ENCODE measurements at places on chromosomes 6 and 20.

DNA sequence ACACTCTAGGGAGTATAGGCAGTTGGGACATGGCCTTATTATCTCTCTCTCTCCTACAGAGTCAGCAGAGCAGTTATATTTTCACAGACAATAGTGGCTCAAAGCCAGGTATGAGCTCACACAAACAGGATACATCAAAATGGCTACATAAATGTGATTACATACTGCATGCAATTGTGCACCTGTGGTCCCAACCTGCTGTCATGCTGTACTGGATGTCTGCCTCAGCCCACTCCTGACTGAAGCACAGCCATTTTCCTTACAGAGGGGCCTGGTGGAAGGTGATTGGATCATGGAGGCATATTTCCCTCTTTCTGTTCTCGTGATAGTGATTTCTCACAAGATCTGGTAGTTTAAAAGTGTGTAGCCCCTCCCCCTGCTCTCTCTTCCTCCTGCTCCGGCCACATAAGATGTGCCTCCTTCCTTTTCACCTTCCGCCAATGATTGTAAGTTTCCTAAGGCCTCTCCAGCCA, 37.0 kb upstream of the SAMHD1 start:
- DNase-seq = no peak

DNA sequence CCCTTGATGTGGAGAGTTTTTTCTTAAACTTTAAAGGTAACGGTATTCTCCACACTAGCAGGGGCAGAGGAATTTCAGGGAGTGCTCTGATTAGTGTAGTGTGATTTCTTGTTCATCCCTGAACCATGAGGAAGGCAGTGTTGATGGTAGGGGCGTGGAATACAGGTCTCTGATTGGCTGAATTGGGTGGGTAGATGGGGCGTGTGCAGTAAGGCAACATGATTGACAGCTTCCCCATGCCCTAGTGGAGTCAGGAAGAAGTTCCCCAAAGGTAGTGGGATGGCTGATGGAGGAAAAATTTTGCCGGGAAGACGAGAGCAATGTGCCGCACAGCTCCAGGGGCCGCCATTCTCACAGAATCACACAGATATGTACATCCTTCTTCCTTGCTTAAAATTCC, 97.4 kb upstream of the SALL4 start:
- DNase-seq = no peak

- DNase-seq = no peak
Measured at GRCh38 chr6:9467741-9468140, 947.1 kb downstream of the TFAP2A start.

DNA sequence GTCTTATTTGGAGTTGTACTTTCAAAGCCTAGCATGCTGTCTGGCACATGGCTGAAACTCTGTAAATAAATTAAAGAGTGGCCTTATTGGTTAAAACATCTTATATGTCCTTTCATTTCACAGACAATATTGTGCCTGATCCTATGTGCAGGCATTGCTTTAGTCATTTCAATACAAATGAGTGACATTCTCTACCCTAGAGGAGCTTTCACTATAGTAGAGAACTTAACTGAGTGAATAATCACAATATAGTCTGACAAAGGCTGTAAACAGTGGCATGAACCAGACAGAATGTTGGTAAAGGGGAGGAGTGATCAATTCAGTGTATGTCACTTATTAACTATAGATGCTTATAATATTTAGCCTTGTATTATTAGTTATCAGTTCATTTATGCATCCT, 481.8 kb downstream of the TFAP2B start:
- DNase-seq = no peak

DNA sequence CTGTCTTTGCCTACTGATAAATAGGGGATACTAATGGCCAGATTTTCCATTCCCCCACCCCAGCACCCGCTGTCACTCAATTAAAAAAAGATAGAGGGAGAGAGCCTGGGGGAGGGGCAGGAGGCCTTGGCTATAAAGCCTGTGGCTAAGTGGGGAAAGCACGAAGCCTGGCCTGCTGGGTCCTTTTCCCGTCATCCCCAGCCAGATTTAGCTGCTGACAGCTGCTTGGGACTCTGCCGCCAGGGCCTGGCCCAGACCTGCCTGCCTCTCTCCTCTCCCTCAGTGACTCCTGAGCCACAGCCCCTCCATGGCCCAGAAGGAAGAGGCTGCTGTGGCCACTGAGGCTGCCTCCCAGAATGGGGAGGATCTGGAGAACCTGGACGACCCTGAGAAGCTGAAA, at the start of gene APOBEC2:
APOBEC2 (plus strand) TSS at position 162 of the 400 bp plus-strand sequence; CDS start at position 308, 146 bp downstream.
- no peak for DNase-seq
